ENCODE measurements at places on chromosomes 7 and 10.

DNA sequence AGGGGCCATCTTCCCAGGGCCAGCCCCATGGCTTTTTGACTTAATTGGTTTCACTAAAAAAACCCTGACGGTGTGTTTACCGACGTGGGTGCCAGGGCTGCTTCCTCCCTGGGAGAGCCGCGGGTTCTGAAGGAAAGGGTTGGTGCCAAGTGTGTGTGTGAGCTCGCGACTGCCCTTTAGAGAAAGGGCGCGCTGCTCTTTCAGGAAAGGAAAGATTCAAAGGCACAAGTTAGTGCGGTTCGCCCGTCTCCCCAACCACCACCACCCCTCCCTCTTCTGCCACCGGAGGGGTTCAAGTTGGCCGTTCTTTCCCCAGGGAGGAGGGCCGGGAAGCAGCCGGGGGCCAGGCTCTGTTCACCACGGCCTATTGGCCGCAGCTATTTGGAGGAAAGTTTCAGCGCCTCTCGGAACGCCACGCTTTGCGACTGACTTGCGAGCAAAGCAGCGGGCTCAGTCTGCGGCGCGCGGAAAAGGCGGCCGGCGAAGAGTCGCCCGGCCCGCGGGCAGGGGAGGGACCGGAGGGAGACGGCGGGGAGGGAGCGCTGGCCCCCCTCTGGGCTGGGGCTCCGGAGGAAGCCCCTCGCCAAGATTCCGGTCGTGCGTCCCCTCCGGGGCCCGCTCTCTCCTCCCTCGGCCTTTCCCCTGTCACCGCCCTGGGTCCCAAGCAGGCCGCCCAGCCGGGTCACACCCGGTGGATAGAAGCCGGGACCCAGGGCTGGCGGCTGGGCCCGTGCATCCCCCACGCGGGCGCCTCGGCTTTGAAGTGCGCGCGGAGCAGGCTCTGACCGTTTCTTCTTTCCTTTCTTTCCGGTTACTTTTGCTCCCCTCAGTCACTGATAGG, 165.9 kb upstream of the PPP1R3A start:
- ATAC-seq = peak; percentile 18

DNA sequence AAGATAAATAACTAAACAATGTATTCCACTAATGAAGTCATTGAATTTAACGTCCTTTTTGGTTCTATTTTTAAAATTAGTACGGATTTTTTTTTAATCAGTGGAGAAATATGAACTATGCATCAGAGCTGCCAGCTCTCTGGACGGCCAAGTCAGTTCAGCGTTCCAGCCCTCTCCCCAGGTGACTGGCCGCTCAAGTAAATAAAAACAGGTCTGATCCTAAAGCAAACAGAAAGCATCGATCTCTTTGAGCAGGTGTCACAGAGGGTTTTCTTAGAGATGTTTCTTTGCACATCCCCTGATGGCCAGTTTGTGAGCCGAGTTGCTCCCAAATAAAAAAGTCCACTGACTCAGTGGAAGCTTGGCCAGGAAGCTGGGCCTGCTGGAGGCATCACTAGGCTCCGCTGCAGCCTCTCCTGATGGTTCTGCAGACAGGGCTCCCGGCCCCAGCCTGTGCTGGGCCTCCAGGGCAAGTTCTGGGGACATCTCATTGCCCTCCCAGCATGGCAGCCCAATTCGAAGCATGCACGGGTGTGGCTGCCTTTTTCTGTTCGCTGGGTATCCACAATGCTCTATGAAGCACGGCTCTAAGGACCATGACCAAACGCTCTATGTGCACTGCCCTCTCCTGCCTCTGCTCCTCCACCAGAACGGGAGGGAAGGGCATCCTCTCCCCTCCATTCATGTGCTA, 74.7 kb upstream of the PPP2R2D start:
- no peak for ATAC-seq

DNA sequence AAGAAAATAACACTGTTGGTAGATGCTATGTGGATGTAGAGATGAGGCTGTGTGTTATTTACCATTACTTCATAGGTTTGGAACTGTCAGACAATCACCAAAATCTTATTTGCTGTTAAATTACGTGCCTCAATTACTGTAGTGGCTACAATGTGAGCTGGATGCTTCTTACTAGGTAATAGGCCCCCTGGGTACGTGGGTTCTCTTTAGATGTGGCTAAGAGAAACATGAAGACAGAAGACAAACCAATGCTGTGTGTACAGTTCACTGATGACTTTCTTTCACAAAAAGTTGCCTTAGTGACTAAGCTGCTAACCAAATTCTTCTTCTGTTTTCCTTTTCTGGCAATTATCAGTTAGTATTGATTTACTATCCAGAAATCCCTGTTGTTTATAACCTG, 144.6 kb downstream of the SEMA3E start:
- ATAC-seq = no peak

DNA sequence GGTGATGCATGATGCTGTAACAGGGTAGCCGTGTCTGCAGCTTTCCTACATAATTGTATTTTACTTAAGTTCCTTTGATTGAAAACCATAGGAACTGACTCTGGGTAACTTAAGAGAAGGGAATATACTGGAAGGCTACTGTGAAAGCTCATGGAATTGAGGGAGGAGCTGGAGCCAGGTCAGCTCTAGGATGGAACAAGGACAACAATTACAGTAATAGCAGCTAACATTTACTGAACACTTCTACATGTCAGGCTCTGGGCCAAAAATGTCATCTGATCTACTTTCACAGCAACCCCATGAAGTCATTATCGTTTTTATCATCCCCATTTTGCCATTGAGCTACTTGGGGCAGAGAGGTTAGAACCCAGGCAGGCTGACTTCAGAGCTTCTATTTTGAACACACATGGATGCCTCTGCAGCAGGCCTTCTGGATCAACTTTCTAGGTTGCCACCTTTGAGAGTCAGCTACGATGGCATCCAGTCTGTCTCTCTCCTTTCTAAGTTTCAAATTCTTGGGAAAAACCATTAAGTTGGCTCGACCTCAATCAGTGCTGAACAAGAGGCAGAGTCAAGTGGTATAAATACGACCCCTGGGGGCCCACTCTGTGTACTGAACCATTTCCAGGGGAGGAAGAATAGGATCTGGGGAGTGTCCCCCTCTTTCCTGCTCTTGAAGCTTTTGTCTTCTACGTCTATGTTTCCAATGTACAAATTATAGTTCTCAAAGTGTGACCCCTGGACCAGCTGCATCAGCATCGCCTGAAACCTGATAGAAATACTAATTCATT, 272.3 kb upstream of the PLPP4 start:
- no peak for ATAC-seq

DNA sequence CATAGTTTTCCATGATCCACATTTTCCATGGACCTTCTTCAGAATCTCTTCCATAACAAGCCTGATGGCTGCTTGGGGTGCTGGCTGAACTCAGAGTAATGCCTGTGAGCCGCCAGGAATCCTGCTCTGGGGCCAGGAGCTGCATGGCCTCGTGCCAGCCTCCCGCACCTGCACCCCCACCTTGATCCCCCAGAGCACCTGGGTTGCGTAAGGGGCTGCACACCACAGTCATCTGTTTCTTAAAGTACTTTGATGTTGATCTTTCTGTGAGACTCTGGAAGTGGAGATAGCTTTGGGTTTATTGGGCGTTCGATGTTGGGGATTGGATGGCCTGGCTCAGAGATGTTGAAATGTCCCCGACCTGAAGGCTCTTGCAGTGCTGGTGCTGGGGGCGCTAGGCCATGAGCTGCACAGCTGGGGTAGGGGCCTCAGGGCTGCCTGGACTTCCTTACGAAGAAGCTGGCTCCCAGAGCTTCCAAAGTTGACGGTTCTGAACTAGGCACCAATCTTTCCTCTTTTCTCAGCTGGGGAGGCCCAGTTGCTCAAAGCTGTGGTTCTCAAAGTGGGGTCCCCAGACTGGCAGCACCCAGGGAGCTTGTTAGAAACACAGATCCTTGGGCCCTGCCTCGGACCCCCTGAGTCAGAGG, 534.0 kb downstream of the DNAJB6 start:
- ATAC-seq = no peak

DNA sequence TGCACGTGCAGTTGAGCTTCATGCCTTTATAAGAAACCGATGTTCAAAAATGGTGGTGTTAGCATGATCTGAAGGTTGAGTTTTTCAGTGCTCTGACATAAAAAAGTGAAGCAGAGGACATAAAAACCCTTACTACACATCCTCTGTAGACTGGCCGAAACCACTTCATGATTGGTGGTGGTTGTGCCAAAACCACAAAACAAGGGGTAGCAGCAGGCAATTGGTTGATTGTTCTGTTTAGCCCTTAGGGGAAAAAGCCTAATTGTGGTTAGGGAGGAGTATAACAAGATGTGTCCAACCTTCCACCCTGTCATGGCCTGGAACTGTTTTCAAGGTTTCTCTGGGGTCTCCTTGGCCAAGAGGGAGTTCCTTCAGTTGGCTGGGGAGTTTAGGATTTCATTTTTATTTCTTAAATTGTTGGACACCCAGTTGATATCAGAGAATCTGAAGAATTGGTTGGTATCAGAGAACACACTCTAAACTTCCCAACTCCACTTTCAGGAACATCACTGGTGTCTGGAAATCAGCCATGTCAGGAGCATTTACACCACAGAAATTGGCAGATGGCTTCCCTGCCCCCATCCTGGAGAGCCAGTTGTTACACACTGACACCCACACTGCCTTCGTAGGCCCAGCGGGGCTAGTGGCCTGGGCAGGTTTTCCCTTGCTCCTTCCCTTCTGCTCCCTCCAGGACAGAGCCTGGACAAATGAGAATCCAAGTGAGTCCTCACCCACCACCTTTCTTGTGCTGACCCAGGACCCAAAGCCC, 18.8 kb downstream of the MRPS24 start:
- ATAC-seq = no peak

- no peak for ATAC-seq
Observed at GRCh38 chr7:112023786-112024185, 182.4 kb downstream of the DOCK4 start.

DNA sequence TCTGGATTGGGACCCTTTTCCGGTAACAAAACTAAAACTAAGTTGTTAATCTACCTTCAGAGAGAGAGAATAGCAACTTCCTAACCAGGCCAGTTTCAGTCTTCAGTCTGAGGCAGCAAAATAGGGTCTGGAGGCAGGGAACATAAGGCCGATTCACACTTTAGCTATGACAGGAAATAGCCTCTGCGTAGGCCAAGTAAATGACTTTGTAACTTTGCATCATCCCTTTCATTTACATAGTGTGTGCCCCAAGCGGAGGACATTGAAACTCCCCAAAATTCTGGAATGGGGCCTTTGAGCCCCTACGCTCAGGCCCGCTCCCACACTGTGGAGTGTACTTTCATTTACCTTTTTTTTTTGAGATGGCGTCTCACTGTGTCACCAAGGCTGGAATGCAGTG, 1.7 kb upstream of the UPP1 start:
- ATAC-seq = no peak

GRCh38 chr10:95464280-95464679, 96.9 kb downstream of the SORBS1 start:
- ATAC-seq = no peak

- no peak for ATAC-seq
Observed at GRCh38 chr7:144428431-144428830, 24.9 kb upstream of the NOBOX start.

- no peak for ATAC-seq
Observed at GRCh38 chr7:98562871-98563495, 54.1 kb upstream of the NPTX2 start.

- ATAC-seq = no peak
Observed at GRCh38 chr10:129523031-129523722, 56.1 kb downstream of the MGMT start.

- ATAC-seq = no peak
Observed at GRCh38 chr7:131720703-131721102, 164.3 kb upstream of the PODXL start.

DNA sequence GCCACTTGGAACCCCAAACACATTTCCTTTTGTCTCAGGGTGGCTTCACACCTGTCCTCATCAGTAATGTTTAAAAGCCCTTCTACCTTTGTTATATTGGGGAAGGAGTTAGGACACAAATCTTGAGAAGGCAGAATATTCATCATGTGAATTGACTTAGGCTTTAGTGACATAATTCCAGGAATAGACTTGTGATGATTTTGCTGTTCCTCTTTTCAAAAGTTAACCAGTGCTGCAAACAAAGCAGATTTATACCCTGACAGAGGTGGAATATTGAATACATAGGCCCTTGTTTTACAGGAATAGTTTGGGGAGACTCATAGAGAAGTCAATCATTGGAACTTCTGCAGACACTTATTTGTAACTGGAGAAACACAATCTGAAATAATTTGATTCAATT, 27.0 kb downstream of the ZNF786 start:
- ATAC-seq = no peak

GRCh38 chr7:156943091-156944041, 6.1 kb upstream of the NOM1 start:
- peak; percentile 55 for ATAC-seq

GRCh38 chr10:58358314-58358933, 23.6 kb downstream of the UBE2D1 start:
- no peak for ATAC-seq

- no peak for ATAC-seq
Observed at GRCh38 chr10:122204691-122205489, 66.2 kb upstream of the BTBD16 start.

DNA sequence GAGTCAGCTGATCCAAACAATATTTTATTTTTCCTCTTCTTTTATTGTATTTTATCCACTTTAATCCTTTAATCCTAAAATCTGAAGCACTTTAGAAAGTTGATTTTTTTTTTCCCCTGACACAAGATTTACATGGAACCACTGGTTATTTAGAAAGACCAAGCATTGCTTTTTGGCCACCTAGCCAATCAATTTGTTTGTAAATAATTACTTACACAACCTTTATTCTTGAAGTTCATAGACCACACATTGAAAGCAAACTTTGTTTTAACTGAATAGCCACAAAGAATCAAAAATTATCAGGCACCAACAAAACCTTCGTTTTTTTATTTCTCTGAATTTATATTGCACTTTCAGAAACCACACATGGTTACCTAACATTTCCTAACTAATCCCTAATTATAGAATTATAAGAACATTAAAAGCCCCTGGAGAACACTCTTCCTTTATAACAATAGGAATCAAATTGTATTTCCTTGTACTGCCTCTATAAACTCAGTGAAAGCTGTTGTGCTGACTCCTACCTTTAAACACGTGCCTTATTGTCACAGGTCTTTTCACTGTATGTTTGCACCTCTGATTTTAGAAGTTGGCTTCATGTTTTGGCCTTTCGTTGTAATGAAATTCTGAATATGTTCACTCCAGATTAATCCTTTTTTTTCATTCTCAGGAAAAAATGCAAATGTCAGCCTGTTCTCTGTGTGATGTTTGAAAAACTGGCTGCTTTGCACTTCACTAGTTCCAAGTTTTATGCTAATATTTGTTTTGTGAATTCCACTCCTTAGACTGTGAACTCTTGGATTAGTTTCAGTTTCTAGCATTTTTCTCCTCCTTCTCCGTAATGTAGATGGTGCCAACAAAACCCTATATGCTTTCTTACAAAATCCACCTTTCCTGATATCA, 1511.9 kb downstream of the REEP3 start:
- no peak for ATAC-seq

DNA sequence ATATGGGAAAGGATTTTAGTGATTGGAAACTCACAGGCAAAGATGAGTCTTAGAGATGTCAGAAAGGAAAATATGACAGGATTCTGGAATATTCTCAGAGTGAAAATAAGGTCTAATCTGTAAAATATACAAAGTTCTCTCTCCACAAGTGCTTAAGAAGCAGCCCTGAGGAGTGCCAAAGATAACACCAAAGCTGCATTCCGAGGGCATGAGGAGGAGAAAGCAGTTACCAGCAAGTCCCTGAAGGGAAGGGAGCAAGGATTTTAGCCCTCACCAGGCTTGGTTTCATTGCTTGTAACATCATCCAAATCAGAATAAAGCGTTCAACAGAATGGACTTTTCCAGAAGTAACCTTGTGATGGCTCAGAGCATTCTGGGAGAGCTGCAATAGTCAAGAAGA, 31.4 kb upstream of the DLX6 start:
- ATAC-seq = no peak

- ATAC-seq = peak; percentile 24
Observed at GRCh38 chr7:44580945-44581878, 819 bp downstream of the TMED4 start.
